IMR-90 (cell line): ENCODE measurements at places on chromosomes 3 and 15.

GRCh38 chr15:57592426-57592825, 722 bp downstream of the MYZAP start:
- no peak for DNase-seq

DNA sequence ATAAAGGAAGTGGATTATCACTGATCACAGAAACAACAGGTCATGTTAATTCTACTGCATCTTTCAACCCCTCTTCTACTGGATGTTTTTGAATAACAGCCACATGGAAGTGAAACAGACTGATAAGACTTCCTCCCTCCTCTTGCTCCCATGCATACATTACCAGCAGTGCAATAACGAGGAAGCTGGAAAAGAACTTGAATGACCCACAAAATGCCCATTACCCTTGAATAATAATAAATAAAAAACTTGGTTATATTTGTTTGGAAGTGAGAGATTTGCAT, 51.6 kb downstream of the RARB start:
- no peak for DNase-seq

DNA sequence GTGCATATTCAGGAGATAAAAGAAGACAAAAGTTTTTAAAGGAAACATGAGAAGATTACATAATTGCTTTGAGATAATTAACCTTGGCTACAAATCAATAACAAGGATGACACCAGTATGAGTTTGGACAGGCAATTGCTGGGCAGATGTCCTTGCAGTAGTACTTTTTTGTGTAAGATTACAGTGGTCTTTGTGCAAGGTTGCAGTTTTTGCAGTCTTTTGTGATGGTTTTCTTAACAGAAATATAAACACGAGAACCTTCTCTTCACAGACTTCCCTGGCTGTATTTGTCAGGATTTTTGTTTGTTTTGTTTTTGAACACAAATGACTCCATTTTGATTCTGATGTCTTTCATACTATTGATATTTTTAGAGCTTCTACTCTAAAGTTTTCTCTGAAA, 128.3 kb upstream of the ALCAM start:
- no peak for DNase-seq

DNA sequence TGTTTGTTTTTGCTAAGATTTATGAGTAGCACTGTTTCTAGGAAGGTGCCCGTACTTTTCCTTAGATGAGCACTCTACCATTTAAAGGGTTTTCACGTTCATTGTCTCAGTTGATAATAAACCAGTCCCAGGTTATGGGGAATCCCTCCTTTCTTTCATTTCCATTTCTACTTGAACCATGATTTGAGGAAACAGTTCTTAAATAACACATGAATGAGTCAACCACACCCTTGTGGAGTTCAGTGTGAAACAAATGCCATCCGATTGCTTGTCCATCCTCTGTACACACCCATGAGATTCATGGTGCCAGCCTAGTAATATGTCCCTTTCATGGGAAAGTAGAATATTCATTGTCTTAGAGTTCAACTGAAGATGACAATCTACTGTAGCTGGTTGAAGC, 23.1 kb downstream of the CMTM8 start:
- no peak for DNase-seq

GRCh38 chr3:99859825-99860224, 42.2 kb downstream of the CMSS1 start:
- peak; percentile 97 for DNase-seq

- peak; percentile 62 for DNase-seq
Observed at GRCh38 chr3:122857019-122857418, 62.1 kb downstream of the SLC49A4 start.

GRCh38 chr3:157220211-157220610, 60.3 kb upstream of the CCNL1 start:
- no peak for DNase-seq

GRCh38 chr3:21390136-21390535, 360.9 kb downstream of the ZNF385D start:
- DNase-seq, result peak; percentile 7

DNA sequence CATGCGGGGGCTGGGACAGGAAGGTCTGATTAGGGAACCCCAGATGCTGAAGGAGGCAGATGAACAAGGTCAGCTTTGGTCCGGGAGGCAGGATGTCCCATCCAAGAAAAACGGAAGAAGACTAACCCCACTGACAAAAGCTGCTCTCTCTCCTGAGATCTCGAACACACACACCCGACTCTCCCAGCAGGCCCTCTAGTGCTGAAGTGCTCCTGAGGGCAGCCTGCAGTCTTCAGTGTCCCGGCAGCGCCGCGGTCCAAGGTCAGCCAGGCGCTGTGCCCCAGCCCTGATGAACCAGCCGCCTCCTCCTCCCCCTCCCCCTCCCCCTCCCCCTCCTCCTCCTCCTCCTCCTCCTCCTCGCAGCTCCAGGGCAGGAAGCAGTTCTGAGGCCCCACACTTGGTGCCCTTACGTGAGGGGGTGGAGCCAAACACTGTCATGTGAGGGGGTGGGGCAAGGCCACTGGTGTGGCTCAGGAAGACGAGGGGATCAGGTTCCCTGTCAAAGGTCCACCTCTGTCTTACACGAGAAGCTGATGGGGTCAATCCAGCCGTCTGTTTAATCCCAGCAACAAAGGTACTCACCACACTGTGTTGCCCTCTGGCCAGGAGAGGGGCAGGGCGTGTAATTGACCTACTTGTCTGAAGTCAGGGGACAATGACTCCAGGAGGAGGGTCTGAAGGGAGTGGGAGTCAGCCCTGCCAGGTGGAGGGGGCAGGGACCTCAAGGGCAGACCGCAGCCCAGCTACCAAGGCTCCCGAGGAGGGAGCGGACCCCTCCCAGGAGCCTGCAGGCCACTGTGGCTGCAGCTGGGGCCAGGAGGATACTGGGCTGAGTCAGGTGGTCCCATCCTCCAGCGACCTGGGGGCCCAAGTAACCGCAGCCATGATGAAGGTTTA, 34.3 kb downstream of the PRR23E start:
- no peak for DNase-seq

DNA sequence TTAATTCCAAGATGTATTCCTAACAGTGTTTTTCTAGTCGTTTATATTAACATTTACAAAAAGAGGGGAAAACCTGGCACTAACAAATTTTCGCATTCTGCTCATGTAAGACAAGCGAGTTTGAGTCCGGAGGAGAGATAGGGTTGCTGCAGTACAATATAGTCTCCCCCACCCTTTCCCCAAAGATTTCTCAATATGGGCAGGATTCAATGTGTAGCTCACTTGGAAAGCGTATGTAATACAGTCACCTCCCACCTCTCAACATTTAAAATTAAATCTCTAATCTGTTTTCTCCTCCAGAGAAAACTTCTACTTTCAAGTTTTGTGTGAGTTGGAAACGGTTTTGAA, 57.9 kb downstream of the CMSS1 start:
- DNase-seq, result peak; percentile 60

DNA sequence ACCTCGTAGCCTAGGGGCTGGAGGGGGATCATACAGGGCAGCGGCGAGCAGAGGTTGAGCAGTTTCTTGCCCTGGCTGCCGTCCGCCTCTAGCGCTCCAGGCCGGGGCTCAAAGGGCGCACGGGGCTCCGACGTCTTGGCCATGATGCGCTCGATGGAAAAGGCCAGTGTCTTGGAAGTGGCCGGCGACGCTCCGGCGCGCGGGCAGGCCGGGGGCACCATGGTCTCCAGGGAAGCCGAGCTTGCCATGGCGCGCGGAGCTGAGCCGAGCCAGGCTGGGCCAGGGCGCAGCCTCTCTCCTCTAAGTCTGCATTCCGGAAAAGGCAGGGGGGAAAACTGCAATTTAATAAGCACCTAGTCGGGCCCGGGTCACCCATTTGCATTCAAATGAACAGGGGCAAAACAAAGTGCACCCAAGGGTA, 719 bp downstream of the FEZF2 start:
- no peak for DNase-seq

DNA sequence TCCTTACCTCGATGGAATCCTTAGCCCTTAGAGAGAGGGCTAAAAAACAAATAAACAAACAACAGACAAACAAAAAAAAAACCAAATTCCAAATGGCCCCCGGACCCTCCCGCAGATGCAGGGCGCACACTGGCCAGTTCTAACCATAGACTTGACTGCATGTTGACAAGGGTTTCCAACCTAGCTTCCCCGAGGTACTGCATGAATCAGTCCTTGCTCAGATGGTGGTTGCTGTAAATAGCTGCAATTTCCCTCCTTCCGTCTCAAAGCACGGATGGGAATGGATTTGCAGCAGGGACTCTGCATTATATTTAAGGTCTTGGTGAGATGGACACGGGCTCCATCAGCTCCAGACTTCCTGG, 162.8 kb downstream of the CD47 start:
- DNase-seq, result peak; percentile 49

- DNase-seq, result no peak
Observed at GRCh38 chr3:14874784-14875183, 56.0 kb downstream of the FGD5 start.

- no peak for DNase-seq
Observed at GRCh38 chr15:56227780-56228179, 15.9 kb downstream of the RFX7 start.

DNA sequence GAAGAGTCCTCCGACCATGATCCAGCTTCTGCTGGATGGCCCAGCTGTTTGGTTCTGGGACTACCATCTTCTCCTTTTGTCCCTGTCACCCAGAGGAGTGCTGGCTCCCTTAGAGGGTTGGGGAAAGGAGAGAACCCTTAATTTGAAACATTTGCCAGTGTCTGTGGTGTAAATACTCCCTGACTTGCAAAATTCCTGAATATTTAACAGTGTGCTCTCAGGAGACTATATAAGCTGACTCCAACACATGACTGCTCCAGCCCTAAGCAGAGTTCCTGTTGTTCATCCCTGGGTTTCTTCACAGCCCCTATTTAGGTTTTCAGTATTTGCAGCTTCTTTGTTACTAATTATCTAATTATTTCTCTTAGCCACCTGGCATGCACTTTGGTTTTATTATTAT, 133.1 kb downstream of the CPNE4 start:
- no peak for DNase-seq

GRCh38 chr3:51929420-51930003, 12.2 kb downstream of the RRP9 start:
- DNase-seq, result no peak

DNA sequence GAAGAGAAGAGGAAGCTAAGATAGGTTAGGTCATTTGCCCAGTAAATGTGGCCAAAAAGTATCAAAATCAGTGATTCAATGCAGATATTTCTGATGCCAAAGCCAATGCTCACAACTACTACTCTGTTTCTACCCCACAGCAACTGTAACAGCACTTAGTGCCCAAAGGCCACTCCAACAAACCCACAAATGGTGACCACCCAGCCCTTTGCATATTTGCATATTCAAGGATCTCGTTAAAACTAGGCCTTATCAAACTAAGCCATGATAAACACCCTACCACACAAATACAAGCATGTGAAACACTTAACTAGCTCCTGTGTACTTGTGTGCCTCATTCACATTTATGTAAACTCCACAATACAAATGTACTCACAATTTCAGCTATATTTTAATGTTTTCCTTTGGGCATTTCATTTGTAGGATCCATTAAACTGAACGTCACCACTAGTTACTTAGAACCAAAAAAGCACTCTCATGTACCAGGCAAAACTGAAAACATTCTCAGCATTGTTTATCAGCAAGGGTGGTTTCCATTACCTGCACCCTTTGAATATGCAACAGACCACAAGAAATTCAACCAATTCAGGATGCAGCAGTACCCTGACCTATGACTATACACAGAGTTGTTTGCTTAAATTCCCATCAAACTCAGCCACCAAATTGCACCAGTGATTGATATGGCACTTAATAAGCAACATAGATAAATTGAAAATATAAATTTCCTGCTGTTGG, 111.2 kb upstream of the STT3B start:
- DNase-seq, result no peak

DNA sequence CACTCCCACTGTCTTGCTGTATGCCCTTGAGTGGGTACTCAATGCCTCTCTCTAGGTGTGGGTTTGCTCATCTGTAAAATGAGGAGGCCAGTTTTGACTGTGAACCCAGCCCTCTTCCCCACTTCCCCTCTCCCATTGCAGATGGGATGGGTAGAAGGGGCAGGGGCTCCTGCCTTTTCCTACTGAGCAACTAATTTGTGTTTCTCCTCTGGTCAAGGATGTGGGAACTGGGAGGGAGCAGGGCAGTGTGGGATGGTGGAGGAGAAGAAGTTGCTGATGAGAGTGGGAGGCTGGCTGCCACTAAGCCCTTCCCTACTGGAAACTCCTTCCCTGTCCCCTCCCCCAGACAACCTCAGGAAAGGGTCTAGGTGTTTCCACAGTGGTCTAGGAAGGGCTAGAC, 20.1 kb upstream of the ANKDD1A start:
- no peak for DNase-seq

- DNase-seq, result peak; percentile 41
Observed at GRCh38 chr3:33791477-33792166, 6.8 kb upstream of the PDCD6IP start.

GRCh38 chr15:71329041-71329440, 213.8 kb downstream of the THSD4 start:
- peak; percentile 35 for DNase-seq

- DNase-seq, result no peak
Observed at GRCh38 chr15:32781781-32782180, 64.0 kb downstream of the GREM1 start.

DNA sequence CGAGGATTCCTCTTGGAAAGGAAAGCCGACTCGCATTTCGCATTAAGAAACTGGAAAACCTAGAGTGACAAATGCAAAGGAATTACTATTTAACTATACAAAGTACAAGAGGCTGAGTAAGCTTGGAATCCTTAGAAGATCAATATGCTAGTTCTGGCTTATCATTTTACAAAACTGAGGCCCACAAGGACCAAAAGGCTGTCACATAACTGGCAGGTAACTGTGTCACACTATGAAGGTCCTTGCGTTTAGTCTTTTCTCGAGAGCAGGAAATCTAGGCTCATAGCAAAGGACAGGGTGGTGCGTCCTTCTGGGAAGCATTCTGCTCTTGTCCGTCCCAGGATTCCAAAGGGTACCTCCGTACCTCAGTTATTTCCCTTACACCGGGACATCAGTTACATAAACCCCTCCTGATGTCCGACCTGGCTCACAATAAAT, 629 bp downstream of the RPL24 start:
- no peak for DNase-seq

DNA sequence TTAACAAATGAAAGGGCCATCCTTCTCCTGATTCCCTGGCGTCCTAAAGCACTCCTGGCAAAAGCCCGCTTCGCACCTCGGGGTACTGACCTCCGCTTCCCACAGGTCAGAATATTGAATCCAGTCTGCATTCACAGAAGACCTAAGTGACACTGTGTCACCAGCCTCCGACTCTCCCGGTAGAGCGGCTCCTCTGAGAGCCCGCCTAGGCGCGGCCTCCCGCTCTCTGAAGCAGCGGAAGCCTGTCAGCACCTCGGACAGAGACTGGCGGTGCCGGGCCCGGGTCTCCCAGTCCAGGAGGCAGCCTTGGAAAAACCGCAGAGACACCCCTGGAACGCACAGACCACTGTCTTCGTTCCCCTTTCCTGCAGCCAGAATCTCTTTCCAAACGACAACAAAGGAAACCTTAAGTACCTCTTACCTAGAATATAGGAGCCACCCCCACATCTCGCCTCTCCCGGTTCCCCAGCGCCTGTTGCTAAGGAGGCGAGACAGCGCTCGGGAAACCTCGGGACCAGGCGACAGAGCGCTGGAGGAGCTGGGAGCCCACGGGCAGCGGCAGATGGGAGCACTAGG, 1.2 kb downstream of the GABRB3 start:
- no peak for DNase-seq
